Epithelial cell of esophagus (primary cell): ENCODE measurements at places on chromosomes 1 and 21.

- DNase-seq, result no peak
These were observed 41.7 kb upstream of the IL20 start for GRCh38 chr1:206823727-206824126.

GRCh38 chr1:33709783-33710718 lies 153.8 kb upstream of the HMGB4 start:
- no peak for DNase-seq

DNA sequence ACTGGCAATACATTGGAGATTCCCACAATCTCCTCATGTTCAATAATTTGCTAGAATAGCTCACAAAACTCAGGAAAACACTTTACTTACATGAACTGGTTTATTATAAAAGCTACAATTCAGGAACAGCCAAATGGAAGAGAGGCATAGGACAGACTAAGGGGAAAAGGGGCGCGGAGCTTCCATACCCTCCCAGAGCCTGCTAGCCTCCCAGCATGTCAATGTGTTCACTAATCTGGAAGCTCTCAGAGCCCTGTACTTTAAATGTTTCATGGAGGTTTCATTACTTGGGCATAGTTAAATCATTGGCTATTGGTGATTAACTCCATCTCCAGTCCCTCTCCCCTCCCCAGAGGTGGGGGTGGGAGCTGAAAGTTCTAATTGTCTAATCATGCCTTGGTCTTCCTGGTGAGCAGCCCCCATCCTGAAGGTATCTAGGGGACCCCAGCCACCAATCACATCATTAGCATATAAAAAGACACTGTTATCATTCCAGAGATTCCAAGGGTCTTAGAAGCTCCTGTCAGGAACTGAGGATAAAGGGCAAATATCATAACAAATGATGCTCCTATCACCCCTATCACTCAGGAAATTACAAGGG lies 10.9 kb upstream of the DMRTB1 start:
- DNase-seq, result no peak

DNA sequence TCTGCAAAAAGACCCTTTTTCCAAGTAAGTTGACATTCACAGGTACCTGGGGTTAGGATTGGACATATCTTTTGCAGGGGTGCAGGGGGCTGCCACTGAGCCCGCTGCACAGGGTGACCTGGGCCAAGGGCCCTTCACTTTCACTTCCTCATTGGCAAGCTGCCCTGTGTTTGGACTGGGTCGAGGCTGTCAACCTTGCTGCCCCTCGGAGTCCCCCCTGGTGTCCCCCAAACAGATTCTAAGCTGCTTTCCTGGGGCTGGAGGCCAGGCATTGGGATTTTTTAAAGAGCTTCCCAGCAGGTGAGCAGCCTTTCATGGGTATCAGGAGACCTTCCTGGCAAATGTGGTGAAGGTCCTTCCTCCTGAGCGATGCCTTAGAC lies 7.9 kb upstream of the UMODL1 start:
- DNase-seq, result no peak

DNA sequence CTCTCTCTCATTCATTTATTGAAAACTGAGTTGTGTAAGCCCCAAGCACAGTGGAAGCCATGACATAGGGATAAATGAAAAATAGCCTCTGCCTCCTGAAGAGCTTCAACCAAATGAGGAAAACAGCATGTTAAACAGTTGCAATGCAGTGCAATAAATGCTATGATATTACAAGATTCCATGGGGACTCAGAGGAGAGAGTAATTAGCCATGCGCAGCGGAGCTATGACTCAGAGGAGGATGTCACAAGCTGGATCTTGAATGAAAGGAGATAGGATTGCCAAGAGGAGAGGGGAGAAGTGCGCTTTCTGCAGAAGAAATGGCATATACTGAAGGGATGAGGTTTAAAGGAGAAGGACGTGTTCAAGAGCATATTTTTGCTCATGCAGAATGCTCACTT lies 231.3 kb upstream of the PLXNA2 start:
- peak; percentile 50 for DNase-seq

DNA sequence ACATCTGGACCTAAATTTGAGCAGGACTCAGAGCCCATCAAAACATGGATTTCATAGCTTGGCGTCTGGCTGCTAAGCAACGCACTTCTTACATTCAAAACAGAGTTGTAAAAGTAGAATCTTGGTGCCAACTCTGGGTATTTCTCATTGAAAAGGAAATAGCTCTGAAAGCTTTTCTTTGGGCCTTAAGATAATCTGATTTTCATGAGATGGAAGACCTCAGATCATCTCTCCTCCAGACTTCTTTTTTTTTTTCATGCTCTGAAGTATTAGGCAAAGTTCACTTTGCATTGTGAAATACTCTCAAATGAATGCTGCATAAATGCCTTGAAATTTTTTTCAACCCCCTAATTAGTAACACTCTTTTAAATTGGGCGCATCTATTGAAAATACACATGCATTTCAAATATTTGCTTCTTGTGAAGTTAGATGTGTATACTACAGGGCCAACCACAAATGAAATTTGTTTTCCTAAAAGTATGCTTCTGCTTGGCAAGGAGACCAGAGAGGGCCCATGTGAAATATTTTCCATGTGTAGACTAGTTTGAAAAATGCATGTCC lies 4.2 kb downstream of the ADAMTS5 start:
- no peak for DNase-seq

DNA sequence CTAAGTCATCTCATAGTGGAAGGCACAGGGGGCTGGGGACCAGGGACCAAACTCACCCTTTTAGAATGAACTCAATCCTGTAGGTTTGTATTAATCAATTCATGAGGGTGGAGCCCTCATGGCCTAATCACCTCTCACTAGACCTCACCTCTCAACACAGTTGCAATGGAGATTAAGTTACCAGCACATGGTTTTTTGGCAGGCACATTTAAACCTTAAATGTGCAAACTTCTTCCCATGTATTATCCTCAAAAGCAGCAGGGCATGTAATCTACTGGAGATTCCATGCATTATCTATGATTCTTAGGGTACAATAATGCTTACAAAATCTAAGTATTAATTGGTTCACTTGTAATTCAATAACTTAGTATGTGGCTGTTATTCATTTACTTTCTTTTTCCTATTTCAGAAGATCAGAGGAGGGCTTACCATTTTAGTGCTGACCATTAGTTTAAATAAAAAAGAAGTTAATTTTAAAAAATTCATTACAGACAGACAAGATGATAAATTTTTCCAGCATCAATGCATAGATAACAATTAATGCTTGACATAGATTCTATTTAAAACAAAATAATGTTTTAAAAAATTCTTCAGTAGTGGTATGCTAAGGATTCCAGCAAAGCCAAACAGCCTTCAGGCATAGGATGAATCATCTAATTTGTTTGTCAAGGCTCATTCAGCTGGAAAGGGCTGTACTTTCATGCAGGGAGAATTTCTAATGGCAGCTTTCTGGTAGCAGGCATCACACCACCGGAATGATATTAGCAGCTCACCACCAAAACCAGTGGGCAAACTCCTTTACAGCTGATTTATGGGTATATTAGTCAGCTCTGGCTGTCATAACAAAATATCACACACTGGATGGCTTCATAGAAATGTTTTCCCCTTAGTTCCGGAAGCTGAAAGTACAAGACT lies 124.6 kb upstream of the ZNF648 start:
- DNase-seq, result peak; percentile 94
